Uterus (tissue), 4 donors: ENCODE measurements at places on chromosomes 5 and 9. TPM values are rescaled to one million over a fixed set of nuclear protein-coding genes. Genes with fewer than 3 reads are reported as not detected.

Gene ISL1
- 0.24 TPM for total RNA-seq

Gene PPP3R2
- not detected for total RNA-seq

Gene STK32A
- 0.51 TPM for total RNA-seq

Gene CD14
- 42.0 TPM for total RNA-seq

Gene OR1B1
- total RNA-seq, result 0.41 TPM

Gene PCDHB4
- 0.59 TPM for total RNA-seq

Gene NEUROG1
- not detected for total RNA-seq

Gene NLN
- 4.4 TPM for total RNA-seq

Gene MLANA
- total RNA-seq, result not detected

Gene CTSV
- total RNA-seq, result not detected

GRCh38 chr5:33984178-33984577 lies 315 bp downstream of the SLC45A2 start:
- H3K27ac ChIP-seq, result no peak overlapping the region
- DNase-seq, result no peak
- no peaks in the 10 kb centered on the region for H3K27me3 ChIP-seq
- H3K36me3 ChIP-seq, result no peaks in the 10 kb centered on the region
- H3K4me3 ChIP-seq, result no peak overlapping the region

DNA sequence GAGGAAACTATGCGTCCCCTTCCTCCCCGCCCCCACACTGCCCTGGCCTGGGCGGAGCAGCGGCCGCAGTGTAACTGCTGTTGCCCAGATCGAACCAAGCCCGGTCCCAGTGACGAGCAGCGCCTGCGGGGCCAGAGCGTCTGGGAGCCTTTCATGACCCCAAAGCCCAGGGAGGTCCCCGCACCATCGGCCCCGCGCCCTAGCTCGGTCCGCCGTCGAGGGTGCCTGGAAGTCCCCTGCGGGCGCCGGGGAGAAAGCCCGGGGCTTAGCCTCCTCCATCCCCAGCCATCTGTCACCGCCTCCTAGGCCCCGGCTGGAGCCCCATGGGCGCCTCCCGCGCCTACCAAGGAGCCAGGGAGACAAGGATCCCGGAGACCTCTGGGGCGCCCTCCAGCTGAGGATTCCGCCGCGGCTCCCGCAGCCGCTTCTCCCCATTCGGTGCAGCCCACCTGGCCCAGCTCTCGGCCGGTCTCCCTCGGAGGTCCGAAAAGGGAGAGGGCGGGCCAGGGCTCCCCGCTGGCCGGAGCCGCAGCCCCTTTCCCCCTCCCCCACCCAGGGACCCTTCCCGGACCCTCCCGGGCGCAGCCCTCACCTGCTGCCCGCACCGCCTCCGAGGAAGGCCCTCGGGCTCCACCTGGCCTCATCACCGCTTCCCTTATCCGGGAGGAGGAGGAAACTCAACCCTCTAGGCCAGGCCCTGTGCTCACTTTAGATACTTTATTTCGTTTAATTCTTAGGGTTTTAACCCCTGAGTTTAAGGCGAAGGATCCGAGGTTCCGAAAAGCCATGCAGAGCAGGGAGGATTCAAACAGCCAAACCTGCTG lies 45.6 kb downstream of the APTX start:
- DNase-seq, result no peak
- H3K27ac ChIP-seq, result no peak overlapping the region
- no peaks in the 10 kb centered on the region for H3K27me3 ChIP-seq
- no peaks in the 10 kb centered on the region for H3K36me3 ChIP-seq

GRCh38 chr5:151223447-151224264 lies at the start of gene CCDC69:
Gene CCDC69 (minus strand): TSS chr5:151224092. CDS start chr5:151223970, 122 bp downstream.
- H3K27me3 ChIP-seq, result no peaks in the 10 kb centered on the region
- no peaks in the 10 kb centered on the region for H3K4me1 ChIP-seq
- H3K4me3 ChIP-seq, result peak within 1 kb of the TSS; percentile 85
- peak within 1 kb of the TSS; percentile 90 for H3K27ac ChIP-seq

- H3K27me3 ChIP-seq, result no peaks in the 10 kb centered on the region
- DNase-seq, result no peak
- H3K4me1 ChIP-seq, result no peaks in the 10 kb centered on the region
- H3K4me3 ChIP-seq, result no peak overlapping the region
- no peaks in the 10 kb centered on the region for H3K36me3 ChIP-seq
Observed at GRCh38 chr9:34675048-34675714, 12.7 kb upstream of the CCL27 start.

DNA sequence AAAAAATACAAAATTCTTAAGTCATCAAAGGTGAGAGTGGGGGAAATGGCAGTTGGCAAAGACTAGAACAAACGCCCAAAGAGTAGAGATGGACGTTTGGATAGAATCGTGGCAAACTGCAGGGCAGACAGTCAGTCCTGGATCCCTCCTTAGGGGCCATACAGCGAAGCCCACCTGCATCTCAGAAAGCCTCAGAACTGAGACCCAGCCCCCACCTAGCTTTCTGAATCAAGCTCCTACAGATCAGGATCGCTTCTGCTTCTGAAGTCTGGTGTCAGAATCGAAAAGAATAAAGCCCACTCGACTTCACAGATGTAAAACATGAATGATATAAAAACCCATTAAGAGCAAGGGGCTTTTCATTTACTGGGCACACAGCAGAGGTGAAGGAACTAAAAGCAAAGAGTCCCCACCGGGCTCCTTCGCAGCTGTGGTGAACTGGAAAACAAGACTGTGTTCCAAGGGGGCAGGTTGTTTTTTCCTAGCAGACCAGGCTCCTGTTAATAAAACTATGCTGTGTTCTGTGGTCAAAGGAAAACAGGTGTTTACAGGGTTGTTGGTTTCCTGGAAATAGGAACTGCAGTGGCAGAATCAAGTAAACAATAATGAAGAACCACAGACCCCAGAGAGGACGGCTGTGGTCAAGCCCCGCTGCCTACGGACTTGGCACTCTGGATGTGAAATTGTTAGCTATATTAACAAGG lies 91.8 kb downstream of the TLE1 start:
- H3K27ac ChIP-seq, result no peak overlapping the region
- no peaks in the 10 kb centered on the region for H3K4me1 ChIP-seq
- H3K36me3 ChIP-seq, result no peaks in the 10 kb centered on the region
- H3K4me3 ChIP-seq, result no peak overlapping the region

GRCh38 chr9:133528001-133528875 lies 3.5 kb upstream of the MYMK start:
- DNase-seq, result no peak
- H3K36me3 ChIP-seq, result no peaks in the 10 kb centered on the region
- H3K27me3 ChIP-seq, result no peaks in the 10 kb centered on the region
- no peak overlapping the region for H3K4me3 ChIP-seq
- no peak overlapping the region for H3K27ac ChIP-seq
- no peaks in the 10 kb centered on the region for H3K4me1 ChIP-seq

DNA sequence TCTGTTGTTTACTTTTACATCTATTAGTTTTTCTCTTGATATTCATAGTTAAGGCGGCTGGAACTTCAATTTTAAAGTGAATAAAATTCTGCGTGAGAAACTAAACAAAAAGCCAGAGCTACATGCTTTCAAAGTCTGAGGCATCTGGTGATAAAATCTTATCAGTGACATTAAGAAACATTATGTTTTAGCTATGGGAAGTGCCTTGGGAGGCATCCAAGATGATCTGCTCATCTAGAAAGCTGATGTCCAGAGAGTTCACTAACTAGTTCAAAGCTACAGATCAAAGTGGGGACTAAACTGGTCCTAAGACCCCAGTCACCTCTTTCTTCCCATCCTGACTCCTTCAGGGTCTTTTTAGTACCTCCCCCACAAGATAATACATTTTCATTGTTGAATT lies 37.2 kb downstream of the MRPS27 start:
- H3K27ac ChIP-seq, result peak overlapping the region; percentile 76
- no peaks in the 10 kb centered on the region for H3K4me1 ChIP-seq
- no peak overlapping the region for H3K4me3 ChIP-seq
- no peak for DNase-seq
- H3K27me3 ChIP-seq, result no peaks in the 10 kb centered on the region
- no peaks in the 10 kb centered on the region for H3K36me3 ChIP-seq

DNA sequence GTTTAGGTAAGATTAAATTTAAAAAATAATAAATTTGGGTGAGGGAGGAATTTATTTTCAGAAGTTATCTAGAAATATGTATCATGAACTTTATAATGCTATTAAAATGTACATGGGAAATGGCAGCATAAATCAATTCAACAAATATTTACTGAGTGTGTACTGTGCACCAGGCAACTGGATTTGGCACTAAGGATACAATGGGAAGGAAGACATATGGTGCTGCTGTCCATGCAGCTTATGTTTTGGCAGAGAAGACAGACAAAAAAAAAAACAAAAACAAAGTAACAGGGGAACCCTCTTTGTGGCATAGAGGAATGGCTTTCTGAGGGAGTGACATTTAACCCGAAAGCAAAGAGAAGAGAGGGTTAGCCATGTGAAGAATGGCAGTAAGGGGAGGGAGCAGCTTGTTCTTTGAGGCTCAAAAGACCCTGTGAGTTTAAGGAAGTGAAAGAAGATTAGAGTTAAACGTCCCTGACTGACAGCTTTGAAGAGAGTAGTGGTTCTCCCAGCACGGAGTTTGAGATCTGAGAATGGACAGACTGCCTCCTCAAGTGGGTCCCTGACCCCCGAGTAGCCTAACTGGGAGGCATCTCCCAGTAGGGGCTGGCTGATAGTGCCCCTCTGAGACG lies 23.9 kb downstream of the CNTRL start:
- no peak for DNase-seq
- no peaks in the 10 kb centered on the region for H3K36me3 ChIP-seq
- no peaks in the 10 kb centered on the region for H3K4me1 ChIP-seq
- no peak overlapping the region for H3K4me3 ChIP-seq

GRCh38 chr9:129596541-129597331 lies 24.2 kb downstream of the C9orf50 start:
- peaks cover 8% of the 10 kb centered on the region for H3K4me1 ChIP-seq
- DNase-seq, result peak; percentile 84
- H3K4me3 ChIP-seq, result peak overlapping the region; percentile 33
- peak overlapping the region; percentile 93 for H3K27ac ChIP-seq
- H3K27me3 ChIP-seq, result no peaks in the 10 kb centered on the region

- no peak for DNase-seq
- H3K27me3 ChIP-seq, result no peaks in the 10 kb centered on the region
- no peaks in the 10 kb centered on the region for H3K4me1 ChIP-seq
- H3K27ac ChIP-seq, result no peak overlapping the region
- H3K36me3 ChIP-seq, result no peaks in the 10 kb centered on the region
Observed at GRCh38 chr5:67000794-67001475, 195.7 kb downstream of the CD180 start.

- peaks cover 7% of the 10 kb centered on the region for H3K4me1 ChIP-seq
- H3K36me3 ChIP-seq, result no peaks in the 10 kb centered on the region
- no peaks in the 10 kb centered on the region for H3K27me3 ChIP-seq
- no peak for DNase-seq
- H3K27ac ChIP-seq, result no peak overlapping the region
Observed at GRCh38 chr9:127139071-127139731, 16.8 kb upstream of the ANGPTL2 start.

DNA sequence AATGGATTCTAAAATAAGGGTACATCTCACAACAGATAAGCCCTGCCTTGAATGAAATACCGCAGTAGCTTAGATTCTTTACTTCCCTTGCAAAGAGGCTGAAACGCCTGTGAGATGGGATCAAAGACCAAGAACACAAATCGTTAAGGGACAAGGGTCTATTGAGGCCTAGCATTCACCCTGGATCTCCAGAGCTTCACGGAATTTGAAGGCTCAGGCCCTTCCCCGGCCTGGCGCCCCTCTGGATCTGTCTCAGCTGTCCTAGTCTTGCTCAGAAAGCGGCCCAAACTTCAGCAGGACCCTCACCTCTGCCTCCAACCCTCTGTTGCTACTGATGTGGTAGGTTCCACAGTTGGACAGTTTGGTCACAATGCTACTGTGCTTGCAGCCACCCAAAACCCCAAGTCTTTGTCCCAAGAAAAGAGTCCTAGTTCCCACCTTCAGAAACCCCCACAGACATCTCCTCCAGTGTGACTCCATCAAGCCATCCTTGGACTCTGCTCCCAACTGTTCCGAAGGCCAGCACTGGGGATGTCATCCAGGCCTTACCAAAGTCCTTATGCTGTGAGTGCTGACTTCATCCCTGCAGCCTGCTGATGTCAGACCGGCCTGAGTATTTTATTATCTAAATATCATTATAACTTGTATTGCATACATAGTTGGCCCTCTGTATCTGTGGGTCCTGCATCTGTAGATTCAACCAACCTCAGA lies 9.4 kb downstream of the CORO2A start:
- H3K4me1 ChIP-seq, result no peaks in the 10 kb centered on the region
- no peak overlapping the region for H3K4me3 ChIP-seq
- H3K27ac ChIP-seq, result no peak overlapping the region

GRCh38 chr5:4572311-4573100 lies 567.6 kb upstream of the ADAMTS16 start:
- H3K27ac ChIP-seq, result no peak overlapping the region
- H3K27me3 ChIP-seq, result no peaks in the 10 kb centered on the region
- no peak for DNase-seq
- no peaks in the 10 kb centered on the region for H3K4me1 ChIP-seq

GRCh38 chr5:415928-416635 lies 26.9 kb upstream of the EXOC3 start:
- no peak for DNase-seq
- H3K36me3 ChIP-seq, result no peaks in the 10 kb centered on the region
- H3K4me3 ChIP-seq, result no peak overlapping the region

GRCh38 chr5:128949847-128950546 lies 15.3 kb upstream of the SLC27A6 start:
- H3K27me3 ChIP-seq, result no peaks in the 10 kb centered on the region
- H3K4me3 ChIP-seq, result no peak overlapping the region
- no peaks in the 10 kb centered on the region for H3K4me1 ChIP-seq

DNA sequence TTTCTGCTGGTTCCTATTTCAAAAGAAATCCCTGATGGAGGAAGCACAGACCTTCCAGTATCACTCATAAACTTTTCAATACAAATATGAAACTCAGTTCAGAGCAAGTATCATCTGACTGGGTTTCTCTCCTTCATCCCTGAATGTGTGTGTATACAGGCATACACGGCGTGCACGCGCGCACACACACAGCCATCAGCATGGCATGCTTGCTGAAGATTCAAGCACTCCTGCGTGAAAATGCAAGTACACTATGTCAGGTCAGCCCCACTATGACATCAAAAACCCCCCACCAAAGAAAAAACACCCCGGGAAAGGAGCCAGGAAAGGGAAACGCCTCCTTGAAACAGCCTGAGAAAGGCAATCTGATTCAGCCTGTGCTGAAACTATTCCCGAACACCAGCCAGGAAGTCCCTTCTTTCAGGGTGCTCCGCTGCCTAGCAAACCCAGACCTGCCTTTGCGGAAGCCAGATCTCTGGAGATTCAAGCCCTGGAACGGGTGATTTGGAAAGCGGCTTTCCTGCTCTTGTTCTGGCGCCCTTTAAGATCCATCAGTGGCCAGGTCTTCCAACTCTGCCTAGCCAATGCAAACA lies 831 bp downstream of the KLHL3 start:
- H3K27ac ChIP-seq, result peak overlapping the region; percentile 59
- peak overlapping the region; percentile 40 for H3K4me3 ChIP-seq
- H3K36me3 ChIP-seq, result no peaks in the 10 kb centered on the region
- peak; percentile 27 for DNase-seq
- no peaks in the 10 kb centered on the region for H3K4me1 ChIP-seq

DNA sequence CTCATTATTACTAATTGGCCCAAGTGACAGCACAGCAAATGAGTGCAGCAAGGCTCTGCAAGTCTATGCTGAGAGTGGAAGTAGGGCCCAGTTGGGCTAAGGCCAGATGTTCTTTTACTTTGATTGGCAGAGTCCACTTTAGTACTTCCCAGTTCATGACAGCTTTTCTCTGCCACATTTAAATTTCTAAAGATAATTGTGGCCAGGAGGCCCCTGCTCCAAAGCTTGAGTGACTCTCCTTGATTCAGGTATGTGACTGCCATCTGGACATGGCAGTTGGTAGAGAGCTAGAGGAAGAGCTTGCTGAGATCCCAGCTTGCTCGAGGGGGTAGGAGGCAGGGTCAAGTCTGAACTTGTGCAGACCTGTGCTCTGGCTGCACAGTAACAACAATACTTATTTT lies 154.1 kb downstream of the CARTPT start:
- DNase-seq, result no peak
- no peak overlapping the region for H3K27ac ChIP-seq
- no peaks in the 10 kb centered on the region for H3K36me3 ChIP-seq
- H3K4me1 ChIP-seq, result no peaks in the 10 kb centered on the region
